NCI-H82 (cell line): ENCODE measurements at places on chromosomes 4 and X.
A peak's percentile ranks its signal among the peaks of the same experiment; 100 is the strongest.

DNA sequence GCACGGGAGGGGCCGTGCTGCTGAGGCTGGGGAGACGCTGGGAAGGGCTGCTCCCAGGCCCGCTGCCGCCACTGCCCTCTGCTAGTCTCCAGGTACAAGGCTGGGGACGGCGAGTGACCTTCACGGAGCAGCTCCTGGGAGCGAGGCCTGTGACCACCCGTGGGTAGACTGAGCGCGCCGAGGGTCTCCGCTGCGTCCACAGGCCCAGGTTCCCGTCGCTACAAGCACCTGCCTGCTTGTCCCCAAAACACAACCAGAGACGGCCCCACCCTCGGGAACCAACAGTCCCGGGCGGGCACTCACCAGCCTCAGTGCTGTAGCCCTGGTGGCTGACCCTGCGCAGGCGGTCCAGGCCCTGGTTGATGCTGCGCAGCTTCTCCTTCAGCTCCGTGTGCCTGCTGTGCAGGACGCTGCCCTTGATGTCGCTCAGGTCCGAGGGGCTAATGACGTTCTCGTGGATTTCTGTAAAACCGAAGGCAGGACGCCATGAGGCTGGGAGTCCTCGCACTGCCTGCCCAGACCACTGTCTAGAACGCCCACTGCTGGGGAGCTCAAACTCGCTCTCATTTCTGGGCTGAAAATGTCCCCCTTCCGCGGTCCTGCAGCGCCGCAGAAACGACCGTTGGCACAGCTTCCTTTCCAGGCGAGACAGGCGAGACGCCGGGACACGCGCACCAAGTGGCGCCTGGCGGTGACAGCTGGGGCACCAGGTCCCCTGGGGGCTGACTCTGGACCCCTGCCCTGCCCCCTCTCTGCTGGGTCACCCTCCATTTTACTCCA is 14.3 kb downstream of the LRPAP1 start:
- no peak for DNase-seq

GRCh38 chrX:154490021-154490413 is 412 bp downstream of the SLC10A3 start:
- DNase-seq, result peak; percentile 33

DNA sequence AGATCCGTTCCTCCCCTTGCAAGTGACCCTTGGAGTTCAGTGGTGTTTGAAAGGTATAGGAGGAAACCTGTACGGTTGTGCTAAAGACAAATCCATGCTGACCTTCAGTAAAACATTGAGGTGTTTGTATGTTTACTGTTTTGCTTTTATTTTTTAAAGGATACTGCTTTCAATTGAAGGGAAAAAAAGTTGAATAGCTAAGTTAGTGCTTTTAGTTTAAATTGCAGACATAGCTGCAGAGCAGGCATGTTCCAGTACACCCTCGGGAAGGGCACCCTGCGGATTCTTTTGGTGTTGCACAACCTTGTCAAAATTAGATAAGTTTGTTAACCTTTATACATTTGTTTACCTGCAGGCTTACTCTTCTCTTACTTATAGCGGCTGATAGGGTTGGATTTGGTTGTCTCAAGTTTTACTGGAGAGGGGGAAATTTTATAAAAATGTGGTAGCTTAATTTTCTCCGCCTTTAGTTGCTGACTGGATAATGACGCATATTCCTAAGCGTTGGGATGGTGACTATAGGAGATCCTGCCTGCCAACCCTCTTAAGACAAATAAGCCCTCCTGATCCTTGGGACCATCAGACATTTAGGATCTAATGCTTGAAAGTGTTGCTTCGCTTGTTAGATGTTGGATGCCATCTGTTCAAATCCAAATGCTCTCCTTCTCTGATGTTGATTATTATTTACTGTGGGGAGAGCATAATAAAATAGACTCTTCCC is 2.0 kb downstream of the RAPGEF2 start:
- DNase-seq, result peak; percentile 71

- no peak for DNase-seq
Observed at GRCh38 chr4:165209796-165210195, 2.4 kb downstream of the KLHL2 start.

DNA sequence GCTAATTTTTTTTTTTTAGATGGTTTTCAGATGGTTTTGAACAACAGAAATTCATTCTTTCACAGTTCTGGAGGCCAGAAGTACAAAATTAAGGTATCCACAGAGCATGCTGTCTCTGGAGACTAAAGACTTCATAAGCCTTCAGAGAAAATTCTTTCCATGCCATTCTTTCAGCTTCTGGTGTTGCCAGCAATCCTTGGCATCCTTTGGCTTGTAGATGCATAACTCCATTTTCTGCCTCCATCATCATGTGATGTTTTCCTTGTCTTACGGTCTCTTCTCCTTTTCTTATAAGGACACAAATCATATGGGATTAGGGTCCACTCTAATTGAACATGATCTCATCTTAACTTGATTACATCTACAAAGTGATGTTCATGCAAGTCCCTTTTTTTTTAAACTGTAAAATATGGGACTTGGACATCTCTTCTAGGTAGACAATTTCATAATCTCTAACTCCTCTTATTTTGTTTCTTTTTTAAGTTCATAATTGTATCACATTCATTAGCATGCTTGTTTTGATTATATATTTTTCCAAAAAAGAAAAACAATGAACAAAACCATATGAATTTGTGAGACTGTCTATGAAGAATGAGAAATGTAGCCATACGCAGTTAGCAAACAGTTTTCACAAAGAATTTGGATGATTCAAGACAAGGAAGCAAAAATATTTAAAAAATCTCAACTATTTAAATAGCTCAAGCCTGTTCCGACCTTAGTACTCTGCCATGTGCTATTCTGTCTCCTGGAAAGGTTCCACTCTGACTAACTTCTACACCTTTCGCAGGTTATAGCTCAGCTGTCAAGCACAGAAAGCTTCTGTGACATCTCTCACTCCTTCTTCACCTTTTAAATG is 53.1 kb upstream of the GIMD1 start:
- no peak for DNase-seq

DNA sequence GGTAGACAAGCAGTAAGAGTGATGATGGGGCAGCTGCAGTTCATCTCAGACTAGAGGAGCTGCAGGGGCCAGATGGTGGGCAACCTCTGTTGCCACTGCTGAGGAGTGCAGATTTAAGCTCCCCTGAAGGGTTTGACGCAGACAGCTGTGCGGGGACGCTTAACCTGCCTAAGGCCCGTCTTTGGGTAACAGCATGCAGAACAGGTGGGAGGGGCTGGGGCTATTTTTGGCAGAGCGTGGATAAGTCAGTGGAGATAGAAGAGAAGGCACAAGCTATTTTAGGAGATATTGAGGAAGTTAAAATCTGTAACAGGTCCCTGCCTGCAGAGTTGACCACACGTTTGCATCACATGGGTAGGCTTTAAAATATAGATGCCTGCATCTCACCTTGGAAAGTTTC is 10.5 kb downstream of the CD99 start:
- no peak for DNase-seq

DNA sequence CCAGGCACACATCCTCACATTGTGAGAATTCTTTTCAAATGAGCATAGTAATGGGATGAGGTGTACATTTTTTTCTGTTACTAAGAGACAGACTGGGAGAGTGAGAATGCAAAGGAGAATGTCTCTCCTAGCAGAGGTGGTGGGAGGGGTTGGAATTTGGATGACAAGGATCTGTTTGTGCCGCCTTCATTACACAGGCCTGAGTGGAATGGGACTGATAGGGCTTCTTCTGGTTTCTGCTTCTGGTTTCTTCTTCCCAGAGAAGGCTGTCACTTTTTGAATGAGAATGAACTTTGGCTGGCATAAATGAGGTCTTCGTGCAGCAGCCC is 55.4 kb downstream of the C4orf51 start:
- DNase-seq, result no peak

GRCh38 chr4:41120297-41121217 is 93.8 kb downstream of the APBB2 start:
- no peak for DNase-seq

DNA sequence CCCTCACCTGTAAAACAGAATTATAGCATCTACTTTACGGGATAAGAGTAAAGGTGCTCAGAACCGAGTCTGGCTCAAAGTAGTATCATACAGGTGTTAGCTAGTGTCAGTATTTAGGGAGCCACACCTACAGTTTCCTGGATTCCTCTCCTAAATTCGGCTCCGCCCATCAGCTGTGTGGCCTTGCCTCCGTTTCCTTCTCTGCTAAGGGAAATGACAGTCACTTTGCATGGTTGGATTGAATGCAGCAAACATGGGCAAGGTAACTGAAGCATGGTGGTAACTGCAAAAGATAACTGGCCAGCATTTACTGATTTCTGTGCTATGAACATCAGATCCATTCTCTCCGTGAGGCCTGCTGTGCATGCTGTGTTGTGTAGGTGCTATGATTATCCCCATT is 2.8 kb downstream of the PPP1R3F start:
- no peak for DNase-seq

DNA sequence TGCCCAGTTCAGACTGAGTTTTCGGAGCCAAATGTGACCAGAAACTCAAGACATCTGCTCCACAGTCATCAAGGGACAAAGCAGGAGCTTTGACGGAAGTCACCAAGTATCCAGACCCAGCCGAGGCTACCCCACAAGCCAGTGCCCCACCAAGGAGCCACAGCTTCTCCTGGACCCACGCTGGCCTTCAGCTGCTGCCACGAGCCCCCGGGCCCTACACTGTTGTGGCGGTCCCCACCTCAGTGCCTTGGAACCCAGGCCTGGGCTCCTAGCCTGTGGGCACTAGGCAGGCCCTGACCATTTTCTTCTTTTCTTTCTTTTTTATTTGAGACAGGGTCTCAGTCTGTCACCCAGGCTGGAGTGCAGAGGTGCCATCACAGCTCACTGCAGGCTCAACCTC is 82.1 kb upstream of the NKX1-1 start:
- DNase-seq, result no peak

DNA sequence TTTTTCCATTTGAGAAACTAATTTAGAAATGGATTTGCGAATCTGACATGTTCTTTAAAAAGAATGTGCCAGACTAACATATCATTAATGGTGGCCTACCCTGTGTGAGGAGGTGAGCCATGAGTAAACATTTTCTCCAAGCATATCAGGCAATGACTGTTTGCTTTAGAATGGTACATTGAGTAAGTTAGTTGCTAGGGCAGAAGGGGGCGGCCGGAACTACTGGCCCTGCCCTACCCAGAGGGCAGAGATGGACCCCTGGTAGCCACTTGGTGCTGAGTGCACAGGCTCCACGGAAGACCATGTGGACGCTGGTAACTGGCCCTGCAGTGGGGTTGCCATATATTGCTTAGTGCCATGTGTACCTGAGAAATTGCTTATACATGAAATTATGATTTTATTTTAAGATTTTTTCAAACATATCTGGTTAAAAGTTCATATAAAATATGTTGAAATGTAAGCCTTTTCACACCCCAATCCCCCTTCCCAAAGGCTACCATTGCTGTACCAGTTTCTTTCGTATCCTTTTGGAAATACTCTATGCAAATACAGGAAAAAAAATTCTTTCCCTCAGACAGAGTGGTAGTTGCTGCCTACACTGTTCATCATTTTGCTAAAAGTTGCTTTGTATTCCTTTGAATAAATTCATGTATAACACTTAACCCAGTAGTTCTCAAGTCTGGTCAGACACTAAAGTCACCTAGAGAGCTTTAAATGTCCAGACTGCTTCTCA is 8.8 kb downstream of the FNIP2 start:
- DNase-seq, result no peak

DNA sequence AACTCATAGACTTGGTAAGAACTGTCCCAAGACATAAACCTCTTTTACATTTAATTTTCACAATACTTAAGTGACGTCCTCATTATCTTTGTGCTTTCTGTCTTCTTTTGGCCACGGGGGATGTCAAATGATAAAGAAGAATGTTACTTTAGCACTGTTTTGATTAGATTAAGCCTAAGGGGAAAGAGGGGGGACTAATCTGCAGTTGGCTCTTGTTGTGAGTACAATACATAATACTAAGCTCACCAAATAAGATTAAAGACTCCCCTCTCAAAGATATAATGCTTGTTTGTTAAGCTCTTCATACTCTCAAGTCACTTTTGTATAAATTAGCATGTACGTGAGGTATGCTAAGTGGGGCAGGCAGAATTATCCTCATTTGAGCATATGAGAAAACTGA is 36.5 kb downstream of the OCRL start:
- peak; percentile 85 for DNase-seq

GRCh38 chrX:119624951-119625668 is 18.9 kb upstream of the NKRF start:
- DNase-seq, result no peak

DNA sequence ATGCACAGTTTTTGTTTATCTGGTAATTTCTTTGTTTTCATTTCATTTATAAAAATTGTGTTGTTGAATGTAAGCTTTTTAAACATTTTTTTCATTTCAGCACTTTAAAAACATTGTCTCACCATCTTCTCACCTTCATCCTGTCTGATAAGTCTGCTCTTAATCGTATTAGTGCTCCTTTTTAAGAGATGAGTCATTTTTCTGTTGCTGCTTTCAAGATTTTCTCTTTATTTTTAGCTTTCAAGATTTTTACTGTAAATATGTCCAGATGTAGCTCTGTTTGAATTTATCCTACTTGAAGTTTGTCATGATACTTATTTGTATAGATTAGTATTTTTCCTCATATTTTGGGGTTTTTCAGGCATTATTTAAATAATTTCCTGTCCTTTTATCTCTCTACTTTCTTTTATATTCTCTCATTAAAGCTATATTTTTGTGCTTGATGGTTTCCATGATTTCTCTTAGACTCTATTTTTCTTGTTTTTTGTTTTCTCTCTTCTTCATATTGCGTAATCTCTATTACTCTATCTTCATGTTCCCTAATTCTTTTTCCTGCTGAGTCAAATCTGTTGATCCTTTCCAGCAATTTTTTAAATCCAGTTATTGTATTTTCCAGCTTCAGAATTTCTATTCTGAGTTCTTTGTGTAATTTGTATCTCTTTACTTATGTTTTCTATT is 1400.4 kb upstream of the PCDH7 start:
- peak; percentile 7 for DNase-seq

DNA sequence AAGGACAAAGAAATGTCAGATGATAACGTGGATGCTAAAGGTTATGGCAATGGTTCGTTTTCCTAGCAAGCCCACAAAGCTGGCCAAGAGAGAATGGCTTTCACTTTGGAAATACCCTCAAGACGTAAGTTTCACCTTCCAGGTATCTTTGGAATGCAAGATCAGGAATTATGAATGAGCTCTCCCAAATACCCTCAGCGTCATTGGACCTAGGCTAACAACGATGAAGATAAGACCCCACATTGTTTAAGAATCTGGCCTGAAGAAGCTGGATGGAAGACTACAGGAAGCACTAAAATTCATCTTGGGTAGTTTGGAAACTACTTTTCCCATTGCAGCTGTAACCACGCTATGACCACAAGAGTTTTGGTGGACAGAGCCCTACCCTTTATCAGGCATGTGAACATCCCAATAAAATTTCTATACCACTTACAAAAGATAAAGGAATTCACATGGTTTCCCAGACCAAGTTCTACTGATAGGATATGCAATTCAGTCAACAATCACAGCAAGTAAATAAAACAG is 111.9 kb downstream of the KDR start:
- DNase-seq, result no peak

DNA sequence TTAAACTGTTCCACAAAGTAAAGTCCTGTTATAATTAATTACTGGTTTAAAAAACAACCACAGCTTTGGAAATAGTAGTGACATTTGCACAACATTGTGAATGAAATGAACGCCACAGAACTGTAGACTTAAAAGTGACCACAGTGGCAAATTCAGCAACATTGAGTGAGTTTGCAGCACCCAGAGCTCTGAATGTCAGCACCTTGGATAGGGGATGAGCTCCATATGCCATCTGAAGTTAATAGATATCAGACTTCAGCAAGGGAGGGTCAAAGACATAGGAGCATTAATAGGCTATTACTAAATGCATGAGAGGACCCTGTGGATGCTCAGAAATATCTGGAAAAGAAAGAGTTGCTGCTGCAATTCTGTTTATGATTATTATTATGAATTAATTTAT is 55.3 kb upstream of the KCNIP4 start:
- DNase-seq, result no peak
